GM12878 (cell line): ENCODE measurements at places on chromosomes 12 and 14. TPM values are rescaled to one million over a fixed set of nuclear protein-coding genes. Genes with fewer than 3 reads are reported as not detected.

GRCh38 chr14:58738876-58739275 is 101.1 kb downstream of the DACT1 start:
- no peaks in the 10 kb centered on the region for H3K4me1 ChIP-seq
- H3K27ac ChIP-seq, result no peak overlapping the region
- H3K4me3 ChIP-seq, result no peak overlapping the region
- no peak for DNase-seq

DNA sequence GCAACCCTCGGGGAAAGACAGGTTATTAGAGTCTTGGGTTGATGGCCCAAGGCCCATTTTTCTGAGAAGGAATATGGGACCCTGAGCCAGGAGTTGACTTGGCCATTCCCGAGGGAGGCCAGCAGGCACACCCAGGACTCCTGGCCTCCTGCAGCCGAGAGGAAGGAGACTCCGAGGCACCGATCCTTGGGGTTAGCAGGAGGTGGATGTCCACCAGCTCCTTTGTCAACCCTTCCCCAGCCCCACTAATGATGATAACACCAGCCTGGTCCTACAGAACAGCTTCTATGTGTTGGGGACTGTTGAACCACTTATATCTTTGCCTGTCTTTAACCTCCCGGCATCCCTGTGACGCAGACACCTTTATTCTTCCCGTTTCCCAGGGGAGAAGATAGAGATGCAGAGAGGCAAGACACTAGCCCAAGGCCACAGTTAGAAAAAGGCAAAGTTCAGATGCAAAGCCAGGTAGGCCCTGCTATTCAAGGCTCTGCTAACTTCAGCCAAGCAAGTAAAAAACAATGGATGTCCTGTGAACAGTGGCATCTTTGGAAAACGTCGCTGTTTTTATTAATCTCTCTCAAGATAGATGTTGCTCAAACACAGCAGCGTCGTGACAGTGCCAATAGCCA is 767.3 kb upstream of the TBX3 start:
- no peaks in the 10 kb centered on the region for H3K36me3 ChIP-seq
- H3K27ac ChIP-seq, result no peak overlapping the region
- DNase-seq, result no peak
- peak overlapping the region; percentile 32; the same call in 1 of the 2 replicates for H3K4me3 ChIP-seq

E2F7 gene
- 26.1 and 29.7 TPM in 2 replicates for total RNA-seq

EFS gene
- 0.08 TPM in 1 of 2 replicates, not detected in the other for total RNA-seq

GRCh38 chr12:630656-631632 is 32.3 kb downstream of the NINJ2 start:
- no peaks in the 10 kb centered on the region for H3K27me3 ChIP-seq
- peaks cover 16% of the 10 kb centered on the region for H3K4me1 ChIP-seq
- DNase-seq, result no peak

HOXC12 gene
- total RNA-seq, result not detected in 2 replicates

GRCh38 chr12:76084863-76085519 is 506 bp upstream of the NAP1L1 start:
- peak overlapping the region; percentile 74 for H3K4me3 ChIP-seq
- H3K4me1 ChIP-seq, result peaks cover 11% of the 10 kb centered on the region
- H3K27ac ChIP-seq, result peak overlapping the region; percentile 65
- H3K36me3 ChIP-seq, result no peaks in the 10 kb centered on the region
- H3K27me3 ChIP-seq, result no peaks in the 10 kb centered on the region
- DNase-seq, result no peak

TMEM119 gene
- total RNA-seq, result 0.44 TPM in 1 of 2 replicates, not detected in the other

GRCh38 chr12:122841544-122842321 is 6.5 kb downstream of the HIP1R start:
- H3K4me1 ChIP-seq, result peaks cover 3% of the 10 kb centered on the region
- H3K4me3 ChIP-seq, result no peak overlapping the region
- H3K27ac ChIP-seq, result no peak overlapping the region
- no peak for DNase-seq
- H3K36me3 ChIP-seq, result no peaks in the 10 kb centered on the region
- H3K27me3 ChIP-seq, result no peaks in the 10 kb centered on the region

TAS2R9 gene
- 0.19 TPM in 1 of 2 replicates, not detected in the other for total RNA-seq

NID2 gene
- total RNA-seq, result 0.23 and 0.27 TPM in 2 replicates

GRCh38 chr12:69639400-69640016 is 28.8 kb upstream of the LRRC10 start:
- no peak overlapping the region for H3K27ac ChIP-seq
- H3K4me3 ChIP-seq, result no peak overlapping the region
- no peaks in the 10 kb centered on the region for H3K27me3 ChIP-seq
- H3K36me3 ChIP-seq, result no peaks in the 10 kb centered on the region

DNA sequence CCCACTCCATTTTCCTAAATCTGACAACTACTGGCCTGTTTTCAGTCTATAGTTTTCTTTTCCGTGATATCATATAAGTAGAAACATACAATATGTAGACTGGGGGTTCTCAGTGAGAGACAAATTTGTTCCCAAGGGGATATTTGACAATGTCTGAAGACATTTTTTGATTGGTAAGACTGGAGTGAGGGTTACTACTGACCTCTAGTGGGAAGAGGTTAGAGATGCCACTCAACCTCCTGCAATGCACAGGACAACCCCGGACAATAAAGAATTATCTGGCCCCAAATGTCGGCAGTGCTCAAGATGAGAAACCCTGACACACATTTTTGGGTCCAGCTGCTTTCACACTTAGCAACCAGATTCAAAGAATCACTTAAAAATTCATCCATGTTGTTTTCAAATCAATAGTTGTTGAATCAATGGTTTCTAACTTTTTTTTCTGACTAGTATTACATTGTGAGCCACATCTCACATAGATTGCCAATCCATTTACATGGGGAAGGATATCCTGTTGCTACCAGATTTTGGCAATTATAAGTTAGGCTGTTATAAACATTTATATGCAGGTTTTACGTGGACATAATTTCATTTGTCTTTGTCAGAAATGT is 307.1 kb downstream of the RPL10L start:
- no peaks in the 10 kb centered on the region for H3K36me3 ChIP-seq
- no peak overlapping the region for H3K27ac ChIP-seq
- no peak overlapping the region for H3K4me3 ChIP-seq
- DNase-seq, result peak; percentile 2
- H3K4me1 ChIP-seq, result no peaks in the 10 kb centered on the region
